ENCODE measurements at places on chromosomes 13 and 19. TPM values are rescaled to one million over a fixed set of nuclear protein-coding genes. Genes with fewer than 3 reads are reported as not detected.
A peak's percentile ranks its signal among the peaks of the same experiment; 100 is the strongest.

Gene ZNF69
- total RNA-seq, result 17.9 TPM

Gene GPC6
- 6.8 TPM for total RNA-seq

Gene ATP4A
- total RNA-seq, result not detected

Gene EDNRB
- total RNA-seq, result 72.7 TPM

Gene FXYD3
- total RNA-seq, result 434 TPM

Gene GAPDHS
- not detected for total RNA-seq

Gene PVR
- 24.9 TPM for total RNA-seq

Gene MED29
- 51.8 TPM for total RNA-seq

DNA sequence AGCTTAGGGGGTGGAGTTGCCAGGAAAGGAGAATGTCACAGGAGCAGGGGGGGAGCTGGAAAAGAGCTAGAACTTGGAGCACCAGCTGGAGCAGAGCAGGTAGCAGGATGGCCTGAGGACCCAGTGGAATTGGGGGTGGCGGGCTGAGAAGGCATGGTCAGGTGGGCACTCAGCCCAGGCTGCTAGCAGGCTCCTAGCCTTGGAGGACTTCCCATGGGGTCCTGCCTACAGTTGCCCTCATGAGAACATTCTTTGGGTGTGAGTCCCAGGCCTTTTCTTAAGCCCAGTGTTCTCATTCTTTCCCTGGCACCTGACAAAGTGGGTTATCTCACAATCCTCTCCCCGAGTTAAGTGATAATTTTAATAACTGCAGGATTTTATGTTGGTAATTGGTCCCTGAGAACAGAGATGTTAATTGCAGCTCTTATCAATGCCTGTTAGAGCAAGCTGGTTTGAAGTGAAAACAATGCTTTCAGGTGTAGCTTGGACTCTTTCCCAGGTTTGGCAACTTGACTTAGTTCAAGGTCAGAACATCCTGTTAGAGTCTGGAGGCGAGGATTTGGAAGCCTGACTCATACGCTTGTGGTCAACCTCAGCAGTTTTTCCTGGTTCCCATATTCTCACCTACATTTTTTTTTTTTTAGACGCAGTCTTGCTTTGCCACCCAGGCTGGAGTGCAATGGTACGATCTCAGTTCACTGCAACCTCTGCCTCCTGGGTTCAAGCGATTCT, 18.1 kb upstream of the OLFM4 start:
- peak; percentile 68 for DNase-seq

GRCh38 chr13:32254916-32255723, 60.0 kb downstream of the ZAR1L start:
- no peak for DNase-seq

DNA sequence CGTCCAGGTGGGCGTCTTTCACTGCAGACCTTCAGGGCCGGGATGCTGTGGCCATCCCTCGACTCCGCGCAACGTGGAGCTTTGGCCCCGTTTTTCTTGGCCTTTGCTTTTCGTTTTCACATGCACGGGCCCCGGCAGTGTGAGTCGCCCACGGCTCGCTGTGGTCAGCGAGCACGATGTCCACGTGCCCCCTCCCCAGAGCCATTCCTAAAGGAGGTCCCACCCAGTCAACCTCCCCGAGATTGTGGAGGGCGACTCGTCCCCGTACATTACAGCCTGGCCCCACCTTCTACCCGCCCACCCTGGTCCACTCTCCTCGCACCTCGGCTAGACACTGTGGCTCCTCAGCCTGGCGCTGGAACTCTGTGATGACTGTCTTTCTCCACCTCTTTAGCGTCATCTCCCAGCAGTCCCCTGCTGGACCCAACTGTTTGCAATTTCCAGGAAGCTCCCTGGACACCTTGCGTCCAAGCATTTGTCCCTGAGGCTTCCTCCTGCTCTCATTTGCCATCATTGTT, 405 bp downstream of the ZNF446 start:
- no peak for DNase-seq

GRCh38 chr19:35224681-35225571, 3.6 kb downstream of the FAM187B start:
- peak; percentile 36 for DNase-seq

GRCh38 chr19:49981603-49982593, 20.9 kb upstream of the SIGLEC11 start:
- no peak for DNase-seq

- no peak for DNase-seq
These were observed 88.6 kb upstream of the MBNL2 start for GRCh38 chr13:97133554-97133953.

- no peak for DNase-seq
These were observed at the start of gene PALM for GRCh38 chr19:708154-709143. TSS of gene PALM (plus strand) at chr19:708935. CDS start at chr19:709147, 212 bp downstream.

- DNase-seq, result no peak
These were observed 2689.2 kb downstream of the PCDH9 start for GRCh38 chr13:64540976-64541375.

DNA sequence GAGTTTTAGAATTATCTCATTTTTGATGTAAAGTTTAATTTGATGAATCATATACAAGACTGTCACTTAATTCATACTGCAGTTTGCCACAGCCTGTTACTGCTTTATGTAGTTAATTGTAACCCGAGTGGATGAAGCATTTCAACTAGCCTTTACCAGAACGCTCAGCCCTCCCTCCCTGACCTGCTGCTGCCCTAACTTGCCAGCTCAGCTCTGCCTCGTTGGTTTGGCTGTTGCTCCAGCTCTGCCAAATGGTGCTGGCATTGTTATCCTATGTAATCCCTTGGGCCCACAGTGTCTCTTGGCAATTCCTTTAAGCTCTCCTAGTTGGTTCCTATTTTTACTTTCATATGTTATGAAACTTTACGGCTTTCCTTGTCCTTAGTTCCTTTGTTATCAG, 113.3 kb downstream of the LMO7 start:
- DNase-seq, result no peak

DNA sequence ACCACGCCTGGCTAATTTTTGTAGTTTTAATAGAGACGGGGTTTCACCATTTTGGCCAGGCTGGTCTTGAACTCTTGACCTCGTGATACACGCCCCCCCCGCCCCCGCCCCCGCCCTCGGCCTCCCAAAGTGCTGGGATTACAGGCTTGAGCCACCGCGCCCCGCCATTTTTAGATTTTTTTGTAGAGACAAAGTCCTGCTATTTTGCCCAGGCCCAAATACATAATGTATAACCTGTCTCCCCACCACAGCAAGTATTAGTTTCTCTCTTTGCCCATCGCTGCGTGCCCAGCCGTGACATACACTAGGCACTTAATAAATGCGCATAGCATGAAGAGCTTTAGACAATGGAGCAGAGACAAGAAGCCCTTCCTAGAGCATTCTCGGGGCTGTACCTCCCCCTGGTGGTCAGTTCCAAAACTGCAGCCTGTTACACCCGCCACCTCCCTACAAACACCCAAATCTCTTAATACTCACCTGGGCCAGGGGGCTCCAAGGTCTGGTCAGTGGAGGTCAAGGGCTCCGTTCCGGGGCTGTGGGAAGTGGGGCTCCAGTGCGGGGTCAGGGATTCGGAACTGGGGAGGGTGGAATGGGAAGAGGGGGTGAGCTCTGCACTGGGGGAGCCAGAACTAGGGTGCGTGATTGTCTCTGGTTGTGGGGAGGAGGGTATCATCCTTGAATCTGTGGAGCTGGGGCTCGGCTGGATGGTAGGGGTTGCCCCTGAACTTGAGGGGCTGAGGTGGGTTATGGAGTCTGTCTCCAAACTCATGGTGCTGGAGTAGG, 22.5 kb downstream of the IQCN start:
- peak; percentile 81 for DNase-seq

DNA sequence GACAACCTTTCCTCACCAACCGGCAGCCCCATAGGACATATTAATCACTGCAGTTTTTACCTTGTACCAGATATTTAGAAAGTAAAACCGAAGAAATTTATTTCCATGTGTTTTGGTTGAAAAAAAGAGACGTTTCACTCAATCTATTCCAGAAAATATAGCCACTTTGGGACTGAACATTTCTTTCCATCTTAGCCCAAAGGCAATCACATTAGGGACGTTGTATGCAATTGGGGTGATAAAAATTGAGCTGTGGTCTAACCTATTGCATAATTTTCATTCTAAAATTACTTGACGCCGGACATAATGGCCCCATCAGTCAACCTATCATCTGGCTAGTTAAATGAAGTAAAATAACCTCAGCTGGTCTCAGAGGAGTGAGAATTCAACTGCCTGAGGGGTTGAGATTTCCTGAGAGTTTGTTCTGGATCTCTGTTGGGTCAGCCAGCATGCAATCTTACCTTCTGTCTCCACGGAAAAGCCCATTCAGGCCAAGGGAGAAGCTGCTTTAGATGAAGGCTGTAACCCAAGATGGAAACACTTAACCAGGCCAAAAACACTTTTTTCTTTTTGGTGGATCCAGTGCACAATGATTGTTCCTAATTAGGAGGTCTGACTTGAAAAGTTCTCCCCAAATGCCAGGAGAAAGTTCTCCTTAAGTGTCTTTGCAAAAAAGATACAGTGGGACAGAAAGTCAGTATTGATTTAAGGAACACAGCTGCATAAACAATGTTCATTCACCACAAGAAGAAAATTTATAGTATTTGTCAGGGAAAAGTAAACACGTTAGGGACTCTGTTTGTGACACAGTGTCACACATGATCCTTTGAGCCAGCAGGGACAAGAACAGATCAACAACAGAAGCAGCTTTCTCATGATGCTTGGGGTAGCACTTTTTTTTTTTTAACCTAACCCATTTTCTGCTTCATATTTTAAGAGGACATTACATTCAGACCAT, 34.1 kb downstream of the DLEU7 start:
- DNase-seq, result no peak

DNA sequence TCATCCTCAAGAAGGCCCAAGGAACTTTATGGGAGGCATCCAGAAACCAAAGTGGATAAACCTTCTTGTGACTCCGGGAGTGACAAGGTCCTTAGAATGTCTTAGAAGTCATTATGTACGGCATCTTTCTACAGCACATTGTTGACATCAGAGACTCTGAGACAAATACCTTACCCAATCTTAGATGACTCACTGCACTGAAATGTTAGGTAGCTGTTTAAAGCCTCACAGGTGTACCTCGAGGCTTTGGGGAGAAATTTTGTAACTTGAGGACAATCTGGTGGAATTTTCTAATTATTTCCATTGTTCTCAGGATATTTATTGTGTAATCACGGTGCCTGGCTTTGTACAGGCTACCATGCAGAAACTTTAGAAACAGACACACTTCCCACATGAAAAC, 14.8 kb upstream of the LGALS13 start:
- no peak for DNase-seq

GRCh38 chr13:42707048-42707447, 74.3 kb upstream of the FAM216B start:
- DNase-seq, result no peak

GRCh38 chr19:3591876-3592613, 6.8 kb downstream of the GIPC3 start:
- no peak for DNase-seq

DNA sequence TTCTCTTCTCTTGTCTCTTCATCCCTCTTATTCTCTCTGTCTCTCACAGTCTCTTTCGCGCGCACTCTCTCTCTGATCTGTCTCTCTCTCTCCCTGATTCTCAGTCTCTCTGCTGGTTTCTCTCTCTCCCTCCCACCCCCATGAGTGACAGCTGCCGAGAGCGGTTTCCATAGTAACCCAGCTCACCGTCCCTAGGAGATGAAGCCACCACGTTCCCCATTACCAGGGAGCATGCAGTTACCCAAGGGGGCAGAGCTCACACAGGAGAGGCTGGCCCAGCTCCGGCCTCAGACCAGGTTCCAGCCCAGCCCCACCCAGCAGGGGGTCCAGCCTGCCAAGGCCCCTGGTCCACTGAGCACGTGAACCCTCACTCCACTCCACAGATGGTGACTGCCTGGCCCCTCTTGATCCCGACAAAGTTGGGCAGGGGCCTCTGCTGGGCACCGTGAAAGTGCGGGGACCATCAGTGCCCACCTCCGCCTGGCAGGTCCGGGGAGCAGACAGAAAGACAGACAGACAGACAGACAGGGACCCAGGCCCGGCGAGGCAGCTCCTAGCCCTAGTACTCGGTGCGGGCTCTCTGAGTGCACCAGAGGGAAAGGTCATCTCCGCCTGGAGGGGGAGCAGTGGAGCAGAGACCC, 50.6 kb downstream of the CELF5 start:
- DNase-seq, result no peak

DNA sequence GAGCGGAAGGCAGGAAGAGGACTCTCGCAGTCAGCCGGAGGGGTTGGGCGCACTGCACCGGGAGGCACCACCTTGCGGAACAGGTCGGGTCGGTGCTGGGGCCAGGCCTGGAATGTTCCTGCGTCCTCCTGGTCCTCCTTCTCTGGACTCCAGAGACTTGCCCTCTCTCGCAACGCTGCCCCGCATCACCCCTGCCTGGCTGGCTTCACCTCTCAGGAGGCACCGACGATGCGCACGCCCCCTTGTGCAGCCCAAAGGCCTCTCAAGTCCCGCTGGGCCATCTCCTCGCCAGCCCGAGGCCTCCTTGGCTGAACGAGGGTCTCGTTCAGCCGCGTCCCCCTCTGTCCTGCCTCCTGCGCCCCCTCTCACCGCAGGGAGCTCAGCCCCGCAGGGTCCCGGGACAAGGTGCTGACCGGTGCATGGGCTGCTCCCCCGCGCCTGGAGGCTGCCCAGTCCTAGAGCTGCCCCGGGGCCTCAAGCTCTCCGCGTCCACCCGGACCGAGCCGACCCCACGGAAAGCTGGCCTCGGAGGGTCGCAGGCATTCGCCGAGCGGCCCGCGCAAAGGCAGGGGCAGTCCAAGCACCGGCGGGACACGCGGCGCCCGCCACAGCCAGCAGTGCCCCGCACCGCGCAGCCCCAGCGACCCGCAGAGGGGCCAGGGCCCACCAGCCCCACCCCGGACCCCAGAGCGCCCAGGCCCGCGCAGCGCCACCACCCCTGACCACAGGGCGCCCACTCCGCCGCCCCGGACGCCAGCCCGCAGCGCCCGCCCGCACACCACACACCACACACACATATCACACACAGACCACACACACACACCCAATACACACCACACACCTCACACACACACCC, 133.8 kb downstream of the CRYL1 start:
- DNase-seq, result peak; percentile 83

DNA sequence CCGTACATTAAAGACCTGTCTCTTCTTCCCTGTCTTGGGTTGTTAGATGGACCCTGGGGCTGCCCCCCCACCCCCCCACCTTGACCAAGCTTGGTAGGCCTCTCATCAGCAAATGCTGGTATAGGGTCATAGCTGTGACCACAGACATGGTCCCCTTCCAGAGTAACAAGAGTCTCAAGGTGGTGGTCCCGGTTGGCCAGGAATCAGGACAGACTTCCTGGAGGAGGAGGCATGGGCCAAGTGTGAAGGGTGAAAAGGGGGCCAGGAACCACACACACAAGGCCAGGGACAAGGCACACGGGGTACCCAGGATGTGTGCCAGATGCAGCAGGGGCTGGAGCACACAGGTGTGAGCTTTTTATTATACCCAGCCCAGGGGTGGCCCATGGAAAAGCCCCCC, 1.1 kb upstream of the MRI1 start:
- no peak for DNase-seq

DNA sequence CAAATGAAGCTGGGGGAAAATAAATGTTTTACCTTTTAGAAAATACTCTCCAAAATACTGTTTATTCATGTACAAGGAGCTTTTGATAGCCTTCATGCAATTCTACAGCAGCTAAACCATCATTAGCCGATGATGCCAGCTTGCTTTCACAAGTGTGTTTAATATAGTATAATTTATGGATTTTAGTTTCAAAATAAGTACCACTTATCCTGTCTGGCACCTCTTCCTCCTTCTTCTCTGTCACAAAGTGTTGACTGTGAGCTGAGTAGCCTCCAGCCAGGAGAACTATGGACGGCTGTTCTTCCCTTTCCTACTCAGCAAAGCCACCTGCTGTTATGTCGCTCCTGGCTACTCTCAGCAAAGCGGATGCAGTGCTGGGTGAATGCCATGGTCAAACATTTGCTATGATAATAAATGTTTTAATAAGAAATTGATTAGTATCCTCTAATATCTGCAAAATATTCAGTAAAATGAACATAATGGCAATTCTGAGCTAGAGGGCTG, 238.2 kb downstream of the LIG4 start:
- no peak for DNase-seq
